Brain microvascular endothelial cell (primary cell): ENCODE measurements at places on chromosomes 6 and 20.
A peak's percentile ranks its signal among the peaks of the same experiment; 100 is the strongest.

DNA sequence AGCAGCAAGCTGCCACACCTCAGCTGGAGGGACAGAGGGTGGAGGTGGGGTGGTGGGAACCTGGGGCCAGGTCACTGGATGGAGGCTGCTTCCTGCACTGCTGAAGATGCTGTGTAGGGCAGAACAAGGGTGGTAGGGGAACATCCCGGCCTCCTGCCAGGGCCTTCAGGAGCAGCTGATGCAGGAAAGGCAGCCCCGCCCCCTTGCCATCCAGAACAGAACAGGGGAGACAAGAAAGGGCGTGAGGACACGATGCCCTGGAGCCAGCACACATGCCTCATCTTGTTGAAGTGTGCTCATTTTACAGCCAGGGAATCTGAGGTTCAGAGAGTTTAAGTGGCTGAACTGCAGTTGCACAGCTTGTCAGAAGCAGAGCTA lies 43.1 kb upstream of the PHACTR3 start:
- DNase-seq: no peak

DNA sequence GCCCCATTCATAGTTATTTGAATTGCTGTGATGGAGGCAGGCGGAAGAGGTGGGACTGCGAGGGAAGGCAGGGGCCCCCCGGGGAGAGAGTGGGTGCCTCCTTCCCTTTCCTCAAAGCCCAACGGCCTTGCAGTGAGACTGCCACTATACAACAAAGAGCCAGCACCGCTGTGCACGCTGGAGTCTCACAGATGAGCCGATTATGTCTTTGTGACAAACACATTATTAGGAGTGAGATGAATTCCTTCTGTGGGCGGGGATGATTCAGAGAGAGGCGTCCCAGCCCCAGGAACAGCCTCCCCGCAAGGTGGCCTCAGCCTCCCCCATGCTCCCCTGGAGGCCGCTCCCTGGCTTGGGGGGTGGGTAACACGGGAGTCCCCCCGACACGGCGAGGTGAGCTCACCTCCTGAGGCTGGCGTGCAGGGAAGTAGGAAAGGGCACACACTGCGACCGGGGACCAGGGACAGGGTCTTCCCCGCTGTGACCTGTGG lies 26.7 kb downstream of the NTSR1 start:
- DNase-seq: no peak

- no peak for DNase-seq
Measured at GRCh38 chr20:58713801-58714339, 21.3 kb downstream of the NPEPL1 start.

- DNase-seq: no peak
Measured at GRCh38 chr6:1326535-1327121, 14.7 kb downstream of the FOXQ1 start.

GRCh38 chr20:31547017-31547675 lies 32.9 kb downstream of the HM13 start:
- DNase-seq: peak; percentile 86
